Stimulated activated CD4-positive, alpha-beta T cell treated with anti-CD3 and anti-CD28 coated beads, Interleukin-12 subunit alpha, Interleukin-12 subunit beta, amount 100 ng/mL, for 48 hours (primary cell): ENCODE measurements at places on chromosomes 12 and 14.

DNA sequence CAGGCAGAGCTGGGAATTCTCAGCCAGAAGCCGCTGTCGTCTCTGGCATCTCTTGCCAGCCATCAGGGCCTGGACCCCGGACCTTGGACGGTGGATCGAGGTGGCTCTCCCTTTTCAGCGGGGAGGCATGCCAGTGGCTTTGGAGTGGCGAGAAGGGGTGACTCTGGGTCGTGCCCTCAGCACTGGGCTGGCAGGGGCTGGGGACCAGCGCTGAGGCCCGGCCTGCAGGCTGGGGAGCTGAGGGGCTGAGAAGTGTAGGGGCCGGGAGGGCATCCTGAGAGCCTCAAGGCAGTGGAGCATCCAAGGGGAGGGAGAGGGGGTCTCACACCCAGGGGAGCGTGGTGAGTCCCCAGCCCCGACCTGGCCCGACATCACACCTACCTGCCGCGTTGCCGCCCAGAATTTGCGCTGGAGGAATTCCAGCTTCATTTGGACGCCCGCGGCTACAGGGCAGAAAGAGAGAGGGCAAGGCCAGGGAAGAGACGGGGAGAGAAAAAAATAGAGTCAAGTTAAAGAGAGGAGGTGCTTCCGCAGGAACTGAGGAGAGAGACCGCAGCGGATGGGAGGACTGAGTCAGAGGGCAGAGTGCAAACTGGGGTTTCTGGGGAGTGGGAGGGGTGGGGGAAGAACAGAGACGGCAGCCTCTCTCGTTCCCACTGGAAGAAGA, 9.0 kb upstream of the LRTM2 start:
- peak; percentile 25 for DNase-seq

- DNase-seq, result no peak
These were observed 198.0 kb downstream of the CACNA1C start for GRCh38 chr12:2250797-2251196.

DNA sequence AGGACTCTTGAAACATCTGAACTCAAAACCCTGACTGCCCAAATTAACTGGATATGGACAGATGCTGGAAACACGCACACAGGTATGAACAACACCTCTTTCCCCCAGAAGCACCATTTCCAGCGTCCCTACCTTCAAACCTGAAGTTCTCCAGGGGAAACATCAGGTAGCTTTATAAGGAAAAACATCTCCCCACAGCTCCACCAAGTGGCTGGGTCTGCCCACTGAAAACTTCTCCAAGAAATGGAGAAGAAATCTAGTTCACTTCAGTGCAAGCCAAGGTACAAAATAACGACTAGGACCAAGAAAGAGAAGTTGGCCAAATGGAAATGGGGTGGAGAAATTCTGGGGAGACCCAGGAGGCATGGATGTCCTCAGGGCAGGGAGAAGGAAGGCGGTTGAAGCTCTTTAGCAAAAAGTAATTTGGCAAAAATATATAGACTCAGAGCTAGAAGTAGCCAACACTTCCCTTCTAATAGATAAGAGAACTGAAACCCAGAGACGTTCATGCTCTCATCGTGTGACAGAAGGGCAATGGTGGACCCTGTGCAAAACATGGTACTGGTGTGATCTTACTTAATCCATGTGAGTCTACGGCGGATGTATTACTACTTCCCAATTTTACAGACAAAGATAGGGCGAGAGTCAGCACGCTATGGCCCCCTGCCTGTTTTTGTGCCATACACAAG, 10.5 kb upstream of the NUAK1 start:
- no peak for DNase-seq

GRCh38 chr12:83183132-83183531, 496.4 kb downstream of the TMTC2 start:
- DNase-seq, result no peak

- no peak for DNase-seq
These were observed 221.8 kb upstream of the DCN start for GRCh38 chr12:91404441-91404840.

- DNase-seq, result no peak
These were observed 682 bp downstream of the KIAA0586 start for GRCh38 chr14:58428118-58428683.

- DNase-seq, result no peak
These were observed 599.1 kb downstream of the CCER1 start for GRCh38 chr12:90355711-90356355.

- no peak for DNase-seq
These were observed 80.5 kb downstream of the TMEM260 start for GRCh38 chr14:56659964-56660551.

DNA sequence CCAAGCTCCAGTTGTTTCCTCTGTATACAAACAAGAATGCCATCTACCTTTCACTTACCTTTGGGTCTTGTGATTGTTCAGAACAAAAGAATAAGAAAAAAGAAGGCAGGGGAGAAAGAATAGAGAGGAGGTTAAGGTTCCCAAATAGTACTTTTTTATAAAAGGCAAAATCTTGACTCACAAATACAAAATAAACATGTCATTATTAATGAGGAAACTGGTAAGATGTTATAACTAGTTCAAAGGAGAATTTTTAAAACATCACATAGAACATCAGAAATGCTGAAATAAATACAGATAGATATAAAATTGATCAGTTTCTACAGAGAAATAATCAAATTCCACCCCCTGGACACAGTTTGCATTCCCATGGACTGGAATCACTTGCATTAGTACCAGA, 446.7 kb upstream of the CCDC196 start:
- DNase-seq, result no peak

GRCh38 chr12:22812531-22812930, 187.6 kb downstream of the ETNK1 start:
- DNase-seq, result no peak

GRCh38 chr14:59020382-59020781, 168.1 kb upstream of the DAAM1 start:
- no peak for DNase-seq

GRCh38 chr14:55051423-55052268, at the start of gene MAPK1IP1L:
MAPK1IP1L (plus strand) TSS chr14:55051647; CDS start chr14:55061684, 10,037 bp downstream.
- DNase-seq, result peak; percentile 82

DNA sequence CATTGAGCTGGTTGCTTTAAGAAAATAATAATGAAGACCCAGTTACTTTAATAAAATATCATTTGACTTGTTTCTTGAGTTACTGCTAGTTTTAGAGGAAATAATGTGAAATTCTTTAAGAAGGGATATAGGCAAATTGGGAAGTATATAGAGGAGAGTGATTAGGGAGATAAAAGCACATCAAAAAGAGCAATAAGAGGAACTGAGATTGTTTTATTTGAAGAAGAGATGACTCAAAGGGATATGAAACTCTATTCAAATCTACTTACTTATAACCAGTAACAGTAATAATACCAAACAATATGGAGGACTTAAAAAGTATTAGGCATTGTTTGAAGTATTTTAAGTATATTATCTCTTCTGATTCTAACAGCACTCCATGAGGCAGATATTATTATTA, 37.1 kb downstream of the LRRK2 start:
- DNase-seq, result no peak

- DNase-seq, result no peak
These were observed 31.2 kb downstream of the SRGAP1 start for GRCh38 chr12:63875703-63876102.

DNA sequence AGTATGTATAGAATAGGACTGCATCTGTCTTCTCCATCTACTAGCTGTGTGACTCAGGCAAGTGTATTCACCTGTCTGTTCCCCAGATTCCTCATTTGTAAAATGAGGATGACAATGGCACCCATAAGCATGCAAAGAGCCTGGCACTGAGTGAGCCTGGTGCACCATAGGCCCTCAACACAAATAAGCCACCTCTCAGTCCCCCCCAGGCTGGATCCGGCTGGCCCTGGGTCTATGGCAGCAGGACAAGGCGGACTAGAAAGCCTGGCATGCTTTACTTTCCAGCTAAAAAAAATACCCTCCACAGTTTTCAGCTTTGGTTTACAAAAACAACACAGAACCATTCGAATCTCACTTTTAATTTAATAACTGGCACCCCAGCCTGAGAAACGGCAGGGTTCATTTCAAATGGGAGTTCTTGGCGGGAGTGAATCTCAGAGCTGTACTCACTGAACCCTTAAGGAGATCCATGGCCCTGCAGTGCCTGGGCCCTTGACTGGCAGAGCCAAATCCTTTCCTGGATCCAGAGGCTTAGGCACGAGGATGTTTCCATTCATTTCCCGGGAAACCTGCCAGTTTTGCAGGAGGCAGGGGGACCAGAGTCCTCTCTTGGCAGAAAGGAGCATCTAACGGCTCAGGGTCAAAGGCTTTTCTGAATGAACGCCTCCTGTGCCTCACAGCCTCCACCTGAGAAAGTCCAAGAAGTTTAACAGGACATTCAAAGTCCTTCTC, 17.7 kb downstream of the SYNE3 start:
- no peak for DNase-seq

GRCh38 chr14:76810953-76811400, 1.7 kb downstream of the ANGEL1 start:
- no peak for DNase-seq

GRCh38 chr12:79997096-79997791, 62.3 kb upstream of the PPP1R12A start:
- DNase-seq, result no peak

DNA sequence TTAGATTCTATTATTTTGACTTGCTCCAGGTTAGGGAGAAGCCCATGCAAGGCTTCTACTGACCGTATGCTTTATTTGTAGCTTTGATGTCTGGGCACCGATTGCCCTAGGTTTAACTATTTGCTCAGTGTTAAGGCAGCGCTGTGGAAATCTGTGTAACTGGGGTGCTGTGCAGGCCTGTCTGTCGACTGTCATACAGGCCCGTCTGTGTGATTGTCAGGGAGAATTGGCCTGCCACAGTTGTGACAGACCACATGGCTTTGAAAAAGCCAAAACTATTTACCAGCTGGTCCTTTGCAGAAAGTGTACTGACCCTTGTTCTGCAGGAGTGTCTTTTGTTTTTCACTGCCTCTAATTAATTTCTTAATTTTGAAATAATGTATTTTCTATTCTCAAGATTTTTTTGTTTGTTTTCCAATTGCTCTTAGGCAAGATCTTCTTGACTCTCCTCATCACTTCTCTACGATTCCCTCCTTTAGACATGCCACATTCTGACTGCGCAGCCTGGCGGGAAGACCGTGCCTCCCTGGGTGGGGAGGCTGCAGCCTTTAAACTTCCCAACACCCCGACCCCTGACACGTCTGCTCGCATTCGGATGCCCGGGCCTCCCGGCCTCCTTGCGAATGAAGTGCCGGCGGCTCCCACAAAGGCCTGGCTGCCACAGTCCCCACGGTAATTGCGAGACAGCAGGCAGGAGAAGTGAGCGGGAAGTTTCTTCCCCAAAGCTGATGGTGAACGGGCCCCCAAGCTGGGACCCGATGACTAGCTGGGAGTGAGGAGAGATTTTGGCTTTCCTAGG, 99.0 kb upstream of the EVL start:
- DNase-seq, result no peak

DNA sequence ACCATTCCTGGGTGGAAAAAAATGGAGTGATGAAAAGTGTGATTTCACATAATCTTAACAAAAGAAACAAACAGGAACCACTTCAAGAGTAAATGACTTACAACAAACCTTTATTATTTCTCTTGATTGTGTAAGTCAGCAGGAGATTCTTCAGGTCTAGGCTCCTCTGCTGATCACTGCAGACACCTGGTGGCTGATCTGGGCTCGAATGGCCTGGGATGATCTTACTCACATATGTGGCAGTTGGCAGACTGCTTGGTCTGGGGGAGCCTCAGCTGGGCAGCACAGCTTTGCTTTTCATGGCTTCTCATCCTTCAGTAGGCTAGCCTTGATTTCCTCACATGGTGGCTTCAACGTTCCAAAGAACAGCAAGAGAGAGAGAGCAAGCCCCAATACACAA, 215.4 kb upstream of the PRICKLE1 start:
- no peak for DNase-seq

GRCh38 chr12:98328467-98328866, 186.9 kb upstream of the TMPO start:
- DNase-seq, result no peak

- DNase-seq, result no peak
These were observed 114.2 kb upstream of the ARHGAP5 start for GRCh38 chr14:31962920-31963319.

DNA sequence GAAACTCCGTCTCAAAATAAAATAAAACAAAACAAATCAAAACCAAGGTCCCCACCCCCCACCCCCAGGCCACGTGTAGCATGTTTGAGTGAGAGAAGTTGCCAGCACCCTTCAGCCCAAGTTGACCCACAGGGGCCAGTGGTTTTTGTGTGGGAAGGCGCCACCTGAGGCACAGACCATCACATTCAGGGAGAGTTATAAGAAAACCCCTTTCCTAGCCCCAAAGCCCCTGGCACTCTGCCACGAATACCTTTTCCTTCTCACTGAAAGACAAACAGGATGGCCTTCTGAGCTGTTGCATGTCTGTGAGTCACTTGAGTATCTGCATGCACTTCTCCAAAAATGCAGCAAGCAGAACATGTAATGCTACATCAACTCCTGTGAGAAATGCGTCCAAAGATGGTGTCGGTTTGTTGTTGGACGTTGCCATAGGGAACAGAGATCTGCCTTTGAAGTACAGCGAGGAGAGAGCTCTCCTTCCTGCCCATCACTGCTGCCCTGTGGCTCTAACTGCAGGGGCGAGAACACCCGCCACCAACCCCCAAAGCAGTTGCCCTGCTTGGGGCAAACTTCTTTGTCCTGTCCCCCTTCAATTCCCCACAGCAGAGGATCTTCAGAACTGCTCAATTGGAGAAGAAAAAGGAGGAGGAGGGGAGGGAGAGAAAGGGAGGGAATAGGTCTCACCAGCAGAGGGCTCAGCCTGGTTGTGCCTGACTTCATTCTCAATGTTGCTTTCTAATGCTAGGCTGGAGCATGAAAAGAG, 2.7 kb upstream of the TRAF3 start:
- DNase-seq, result peak; percentile 38

GRCh38 chr12:47577206-47577989, 128.4 kb downstream of the RPAP3 start:
- DNase-seq, result no peak

GRCh38 chr12:4031703-4032291, 158.6 kb upstream of the PARP11 start:
- DNase-seq, result no peak

DNA sequence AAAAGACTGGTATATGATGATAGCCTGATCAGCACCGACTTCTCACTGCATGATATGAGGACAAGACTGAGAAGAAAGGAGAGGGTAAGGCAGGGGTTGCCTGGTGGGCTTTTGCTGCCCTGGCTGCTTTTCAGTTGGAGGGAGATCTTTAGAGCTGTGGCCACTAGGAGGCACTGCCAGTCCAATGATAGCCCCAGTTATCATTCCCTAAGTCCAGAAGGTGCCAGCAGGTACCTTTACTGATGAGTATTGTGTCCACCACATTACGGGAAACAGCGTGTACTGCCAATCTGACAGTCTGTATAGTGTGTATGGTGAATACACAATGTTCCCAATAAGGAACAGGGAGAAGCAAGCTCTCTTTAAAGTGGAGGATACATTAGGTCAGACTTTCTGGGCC, 55.8 kb upstream of the CCDC175 start:
- DNase-seq, result no peak
